IPS DF 19.7 (cell line): ENCODE measurements at places on chromosomes 12 and 14.

DNA sequence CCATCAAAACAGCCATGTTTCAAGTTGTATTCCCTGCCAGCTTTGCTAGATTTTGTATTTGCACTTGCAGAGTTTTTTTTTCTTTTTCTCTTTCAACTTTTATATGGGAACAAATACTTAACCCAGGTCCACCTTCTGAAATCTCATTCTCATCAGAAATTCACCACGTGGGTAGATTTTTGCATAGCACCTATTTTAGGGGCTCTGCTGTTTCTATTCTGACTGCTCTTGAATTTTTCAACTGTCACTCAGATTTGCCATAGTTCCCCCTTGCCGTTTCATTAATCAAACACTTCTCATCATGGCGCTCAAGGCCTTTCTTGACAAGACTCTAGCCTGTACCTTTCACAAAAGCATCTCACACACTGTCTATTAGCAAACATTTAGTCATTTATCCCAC lies 767.2 kb downstream of the VRK1 start:
- no peak for DNase-seq

- no peak for DNase-seq
Measured at GRCh38 chr12:1930803-1931597, 12.5 kb upstream of the CACNA2D4 start.

GRCh38 chr12:2011643-2012607 lies 7.7 kb upstream of the DCP1B start:
- DNase-seq: no peak

- no peak for DNase-seq
Measured at GRCh38 chr12:9107542-9107873, 8.2 kb downstream of the A2M start.
